ENCODE measurements at places on chromosomes 13 and 19.

GRCh38 chr19:29529646-29530539, 4.1 kb downstream of the VSTM2B start:
- DNase-seq: no peak

- DNase-seq: no peak
These were observed 29.7 kb upstream of the KL start for GRCh38 chr13:32986552-32986951.

DNA sequence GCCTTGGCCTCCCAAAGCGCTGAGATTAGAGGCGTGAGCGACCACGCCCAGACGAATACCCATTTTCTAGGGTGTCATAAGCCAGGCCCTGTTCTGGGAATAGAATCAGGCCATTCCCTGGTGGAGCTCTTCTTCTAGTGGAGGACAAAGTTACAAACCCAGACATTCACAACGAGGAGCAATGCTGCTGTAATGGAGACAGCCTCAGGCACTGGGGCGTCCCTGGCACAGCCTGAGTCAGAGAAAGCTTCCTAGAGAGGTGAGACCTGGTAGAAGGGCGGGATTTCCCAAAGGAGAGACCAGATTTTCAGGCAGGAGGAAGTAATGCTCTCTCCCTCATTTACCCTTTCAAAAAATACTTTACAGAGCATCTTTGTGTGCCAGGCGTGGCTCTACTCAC, 12.7 kb downstream of the PRKCG start:
- DNase-seq: no peak

DNA sequence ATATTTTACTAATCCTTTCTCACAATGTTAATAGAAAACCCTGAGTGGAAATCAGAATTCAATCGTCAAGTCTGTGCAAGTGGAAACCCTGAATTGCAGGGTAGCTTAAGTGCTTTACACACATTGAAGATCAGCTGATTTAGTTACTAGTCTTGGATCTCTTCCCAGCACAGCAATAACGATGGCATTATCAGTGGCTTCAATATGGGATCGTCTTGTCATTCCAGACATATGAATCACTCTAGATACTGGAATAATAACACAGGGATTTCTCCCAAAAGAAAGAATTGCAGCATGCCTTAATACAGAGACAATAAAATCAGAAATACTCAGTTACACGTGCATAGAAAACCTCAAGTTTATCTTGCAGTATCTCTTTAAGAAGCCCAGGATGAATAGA, 12.6 kb upstream of the METTL21C start:
- DNase-seq: no peak

- no peak for DNase-seq
These were observed 4.9 kb downstream of the ETFB start for GRCh38 chr19:51361239-51361638.

- DNase-seq: no peak
These were observed 10.5 kb downstream of the SMIM24 start for GRCh38 chr19:3469638-3470499.

All from CD4-positive, alpha-beta T cell treated with Interleukin-6 for 4 hours (primary cell).